Jurkat, Clone E6-1 (cell line): ENCODE measurements at places on chromosomes 5 and 9.
A peak's percentile ranks its signal among the peaks of the same experiment; 100 is the strongest.

DNA sequence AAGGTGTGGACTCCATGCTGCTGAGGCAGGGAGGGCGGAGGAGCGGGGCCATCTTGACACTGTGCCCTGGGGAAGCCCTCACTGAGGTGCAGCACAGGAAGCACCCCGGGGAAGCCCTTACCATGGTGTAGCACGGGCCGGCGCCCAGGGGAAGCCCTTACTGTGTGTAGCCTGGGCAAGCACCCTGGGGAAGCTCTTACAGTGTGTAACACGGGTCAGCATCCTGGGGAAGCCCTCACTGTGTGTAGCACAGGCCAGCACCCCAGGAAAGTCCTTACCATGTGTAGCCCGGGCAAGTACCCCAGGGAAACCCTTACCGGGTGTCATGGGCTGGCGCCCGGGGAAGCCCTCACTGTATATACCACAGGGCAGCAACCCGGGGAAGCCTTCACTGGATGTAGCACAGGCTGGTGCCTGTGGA is 62.6 kb upstream of the ZNF354B start:
- DNase-seq, result no peak

DNA sequence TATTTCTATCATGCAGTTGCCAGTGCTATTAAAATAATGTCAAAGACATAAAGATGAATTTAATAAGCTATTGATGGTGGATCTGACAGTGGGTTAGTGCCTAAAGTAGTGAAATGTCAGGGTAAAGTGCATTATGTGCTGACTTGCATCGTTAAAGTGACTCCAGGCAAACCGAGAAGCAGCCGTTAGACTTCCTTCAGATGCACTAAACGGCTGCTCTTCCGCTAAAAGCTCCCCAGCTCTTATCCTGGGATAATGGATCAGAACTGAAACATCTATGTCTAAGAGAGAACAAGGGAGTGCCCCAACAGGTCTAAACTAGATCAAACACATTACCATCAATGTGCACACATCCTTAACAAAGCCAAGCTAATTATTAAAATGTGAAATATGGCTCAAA is 468.2 kb downstream of the NTRK2 start:
- DNase-seq, result no peak

DNA sequence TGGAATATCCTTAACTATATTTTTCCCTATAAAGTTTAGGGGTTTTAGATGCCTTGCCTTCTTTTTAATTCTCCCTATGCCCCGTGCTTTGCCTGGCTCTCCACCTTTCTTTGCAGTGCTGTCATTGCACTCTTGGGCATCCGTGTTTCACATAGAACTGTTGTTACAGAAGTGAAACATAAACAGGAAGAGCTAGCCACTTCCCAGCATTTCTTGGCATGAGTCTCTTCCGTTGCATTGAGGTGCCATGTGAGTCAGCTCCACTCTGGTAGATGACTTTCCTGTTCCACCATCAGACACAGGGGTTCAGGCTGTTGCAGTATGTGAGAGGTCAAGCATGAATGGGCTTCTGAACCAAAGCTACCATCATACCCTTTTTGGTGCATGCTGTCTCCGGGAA is 73.4 kb downstream of the ANGPTL2 start:
- peak; percentile 31 for DNase-seq

DNA sequence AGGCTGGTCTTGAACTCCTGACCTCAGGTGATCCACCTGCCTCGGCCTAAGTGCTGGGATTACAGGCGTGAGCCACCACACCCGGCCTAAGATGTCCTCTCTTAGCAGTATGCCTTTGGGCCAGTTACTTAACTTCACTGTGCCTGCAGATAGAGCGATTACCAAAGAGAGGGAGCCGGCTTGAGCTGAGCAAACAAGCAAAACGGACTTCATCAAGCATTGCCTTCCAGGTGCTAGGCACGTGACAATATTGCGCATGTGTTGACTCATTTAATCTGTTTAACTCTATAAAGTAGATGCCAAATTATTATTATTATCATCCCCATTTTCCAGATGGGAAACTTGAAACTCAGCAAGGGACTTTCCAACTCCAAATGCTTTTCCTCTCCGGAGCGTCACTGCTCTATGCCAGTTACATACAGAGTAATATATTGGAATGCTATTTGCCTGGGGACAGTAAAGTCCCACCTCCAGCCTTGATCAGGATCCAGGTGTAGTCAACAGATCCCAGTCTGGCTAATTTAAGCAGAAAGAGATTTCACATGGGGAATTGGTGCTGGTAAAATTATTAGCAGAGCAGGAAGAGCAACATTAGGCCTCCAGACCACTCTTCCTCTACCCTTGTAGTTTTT is 5.6 kb upstream of the C9orf152 start:
- DNase-seq, result no peak

DNA sequence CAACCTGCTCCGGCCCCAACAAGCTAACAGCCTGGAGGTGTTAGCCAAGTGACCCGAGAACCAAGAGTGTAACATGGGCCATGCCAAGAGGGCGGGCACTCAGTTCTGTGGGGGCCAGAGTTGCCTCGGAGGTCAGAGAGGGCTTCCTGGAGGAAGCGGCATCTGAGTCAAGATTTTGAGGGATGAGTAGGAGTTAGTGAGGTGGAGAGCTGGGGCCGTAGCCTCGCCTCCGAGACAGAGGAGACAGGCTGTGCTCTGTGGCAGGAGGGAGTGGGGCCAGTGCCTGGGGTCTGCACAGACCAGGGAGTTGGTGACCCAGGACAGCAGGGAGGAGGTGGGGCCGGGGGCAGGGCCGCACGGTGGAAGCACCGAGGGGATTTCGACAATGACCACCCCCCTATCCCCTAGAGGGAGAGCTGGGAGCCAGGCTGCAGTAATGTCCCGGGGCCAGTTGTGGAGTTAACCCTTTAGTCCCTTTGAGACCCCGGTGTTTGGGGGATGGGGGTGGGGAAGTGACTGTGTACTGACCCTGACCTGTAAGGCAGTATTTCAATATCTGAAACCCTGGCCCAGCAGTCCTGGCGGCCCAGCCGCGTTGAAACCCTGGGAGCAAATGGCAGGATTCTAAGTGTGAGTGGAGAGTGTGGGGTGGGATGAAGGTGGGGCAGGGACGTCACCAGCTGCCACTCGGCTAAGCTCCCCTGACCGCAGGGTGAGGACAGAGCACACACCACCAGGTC is 148.7 kb upstream of the COL5A1 start:
- no peak for DNase-seq

GRCh38 chr5:135015942-135016341 is 18.1 kb downstream of the PITX1 start:
- DNase-seq, result no peak

GRCh38 chr9:77183581-77183980 is 6.2 kb downstream of the VPS13A start:
- no peak for DNase-seq

- DNase-seq, result no peak
Observed at GRCh38 chr9:106326493-106326892, 536.5 kb upstream of the ZNF462 start.

GRCh38 chr9:133868203-133868602 is 123.9 kb downstream of the VAV2 start:
- DNase-seq, result no peak

GRCh38 chr9:37707748-37708147 is 45.9 kb upstream of the TRMT10B start:
- DNase-seq, result no peak

DNA sequence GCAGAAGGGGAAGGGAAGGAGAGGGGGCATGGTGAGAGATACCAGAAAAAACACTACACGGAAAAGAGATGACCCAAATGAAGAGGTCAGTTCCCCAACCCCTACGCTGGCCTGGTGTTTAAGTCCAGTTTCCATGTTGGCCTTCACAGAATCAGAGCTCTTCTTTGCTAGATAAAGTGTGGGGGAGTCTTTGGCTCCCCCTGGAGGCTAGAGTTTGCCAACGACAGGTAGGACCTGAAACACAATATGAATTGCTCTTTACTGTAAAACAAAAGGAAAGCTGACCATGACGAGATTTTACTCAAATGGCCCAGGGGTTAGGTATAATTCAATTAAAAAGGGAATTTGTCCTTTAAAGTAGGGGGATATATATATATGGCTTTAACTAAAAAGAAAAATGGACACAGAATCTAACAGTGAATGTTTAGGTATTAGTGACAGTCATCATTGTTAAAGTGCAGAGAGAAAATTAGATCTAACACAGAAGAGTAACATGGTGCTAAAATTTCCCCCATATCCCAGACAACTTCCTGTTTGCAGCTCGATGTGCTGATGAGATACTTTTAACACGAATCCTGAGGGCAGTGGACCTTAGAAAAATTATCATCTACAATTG is 92.0 kb downstream of the SV2C start:
- peak; percentile 53 for DNase-seq

GRCh38 chr5:115815006-115815692 is 1.3 kb downstream of the CDO1 start:
- DNase-seq, result no peak

DNA sequence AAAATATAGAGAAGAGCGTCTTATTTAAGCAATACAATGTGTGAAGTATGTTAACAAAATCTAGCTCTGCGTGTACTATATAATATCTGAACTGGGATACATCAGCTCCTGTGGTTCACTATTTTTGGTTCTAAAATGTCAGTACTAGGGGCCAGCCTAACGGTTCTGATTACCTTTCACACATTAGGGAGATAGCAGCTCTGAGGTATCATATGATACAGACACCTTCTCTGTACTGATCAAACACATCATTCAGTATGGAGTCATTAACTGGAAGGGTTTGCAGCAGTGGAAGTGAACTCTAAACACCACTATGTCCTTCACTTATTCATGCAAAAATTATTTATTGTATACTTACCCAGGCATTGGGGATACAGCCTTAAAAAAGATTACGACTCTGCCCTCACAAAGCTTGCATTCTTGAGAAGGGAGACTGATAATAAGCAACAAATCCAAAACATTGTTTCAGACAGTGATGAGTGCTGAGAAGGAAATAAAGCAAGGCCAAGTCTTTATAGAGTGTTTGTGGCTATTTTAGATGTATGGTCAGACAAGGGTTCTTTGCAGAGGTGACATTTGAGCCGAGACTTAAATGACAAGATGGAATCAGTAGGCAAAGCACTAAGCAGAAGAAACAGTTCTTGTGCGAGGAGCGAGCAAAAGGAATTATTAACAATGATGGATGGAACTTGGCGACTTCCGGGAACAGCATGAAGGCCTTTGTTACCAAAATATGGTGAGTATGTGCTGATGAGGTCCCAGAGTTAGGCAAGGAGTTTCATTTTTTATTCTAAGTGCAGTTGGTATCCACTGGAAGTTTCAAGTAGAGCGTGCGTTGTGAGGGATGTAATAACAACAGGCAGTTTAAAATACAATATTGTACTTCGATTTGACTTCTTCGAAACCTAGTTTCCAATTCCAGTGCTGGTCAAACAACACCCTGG is 1.8 kb upstream of the LNPEP start:
- DNase-seq, result peak; percentile 43

GRCh38 chr9:89553451-89554010 is 51.3 kb upstream of the GADD45G start:
- no peak for DNase-seq

GRCh38 chr5:39608024-39608423 is 183.2 kb upstream of the DAB2 start:
- no peak for DNase-seq

DNA sequence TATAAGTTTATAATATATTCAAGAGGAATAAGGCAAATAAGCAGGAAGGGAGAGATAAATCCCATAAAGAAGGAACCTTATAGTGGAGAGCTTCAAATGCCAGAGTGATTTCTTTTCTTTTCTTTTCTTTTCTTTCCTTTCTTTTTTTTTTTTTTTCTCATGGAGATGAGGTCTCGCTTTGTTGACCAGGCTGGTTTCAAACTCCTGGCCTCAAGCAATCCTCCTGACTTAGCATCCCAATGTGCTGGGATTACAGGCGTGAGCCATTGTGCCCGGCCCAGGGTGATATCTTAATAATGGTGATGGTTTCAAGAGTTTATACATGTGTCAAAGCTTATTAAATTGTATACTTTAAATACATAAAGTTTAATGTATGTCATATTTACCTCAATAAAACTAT is 19.6 kb upstream of the FOCAD start:
- DNase-seq, result no peak

- DNase-seq, result no peak
Observed at GRCh38 chr9:135531096-135531495, 9.9 kb downstream of the LCN1 start.

- DNase-seq, result no peak
Observed at GRCh38 chr9:80156756-80157472, 585.1 kb downstream of the TLE4 start.

DNA sequence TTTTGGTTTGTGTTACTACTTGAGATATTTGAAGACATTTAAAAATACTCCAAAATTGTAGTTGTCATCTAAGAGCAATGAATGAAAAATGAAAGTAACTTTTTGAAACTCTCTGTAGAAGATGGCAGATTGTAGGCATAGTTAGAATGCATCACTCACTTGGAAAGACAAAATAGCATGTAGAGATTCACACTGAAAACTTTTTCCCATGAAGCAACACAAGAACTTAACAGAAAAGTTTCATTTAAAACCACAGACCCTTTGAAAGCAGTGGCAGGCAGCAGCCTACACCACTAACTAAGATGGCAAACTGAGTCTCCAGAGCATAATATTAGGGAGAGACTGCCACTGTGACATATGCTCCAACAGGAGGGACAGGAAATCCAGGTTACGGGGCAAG is 18.9 kb upstream of the FAM174A start:
- no peak for DNase-seq

DNA sequence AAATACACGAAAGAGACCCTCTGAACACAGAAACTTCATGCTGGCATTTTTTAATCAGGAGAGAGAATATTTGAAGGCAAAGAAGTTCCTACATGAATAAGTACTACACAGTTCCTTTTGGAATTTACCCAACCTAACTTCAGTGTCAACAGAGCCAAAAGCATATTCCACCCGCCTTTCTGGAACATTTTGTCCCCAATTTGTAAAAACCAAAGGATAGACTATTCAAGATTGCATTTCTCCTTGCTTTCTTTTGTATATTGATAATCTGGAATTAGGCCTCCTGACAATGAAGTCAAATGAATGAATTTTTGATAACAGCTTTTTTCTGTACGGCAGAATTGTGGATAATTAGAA is 39.4 kb upstream of the TRAF1 start:
- no peak for DNase-seq

- no peak for DNase-seq
Observed at GRCh38 chr5:153555420-153556114, 65.1 kb downstream of the GRIA1 start.

- DNase-seq, result no peak
Observed at GRCh38 chr5:37717613-37718431, 122.0 kb downstream of the GDNF start.

DNA sequence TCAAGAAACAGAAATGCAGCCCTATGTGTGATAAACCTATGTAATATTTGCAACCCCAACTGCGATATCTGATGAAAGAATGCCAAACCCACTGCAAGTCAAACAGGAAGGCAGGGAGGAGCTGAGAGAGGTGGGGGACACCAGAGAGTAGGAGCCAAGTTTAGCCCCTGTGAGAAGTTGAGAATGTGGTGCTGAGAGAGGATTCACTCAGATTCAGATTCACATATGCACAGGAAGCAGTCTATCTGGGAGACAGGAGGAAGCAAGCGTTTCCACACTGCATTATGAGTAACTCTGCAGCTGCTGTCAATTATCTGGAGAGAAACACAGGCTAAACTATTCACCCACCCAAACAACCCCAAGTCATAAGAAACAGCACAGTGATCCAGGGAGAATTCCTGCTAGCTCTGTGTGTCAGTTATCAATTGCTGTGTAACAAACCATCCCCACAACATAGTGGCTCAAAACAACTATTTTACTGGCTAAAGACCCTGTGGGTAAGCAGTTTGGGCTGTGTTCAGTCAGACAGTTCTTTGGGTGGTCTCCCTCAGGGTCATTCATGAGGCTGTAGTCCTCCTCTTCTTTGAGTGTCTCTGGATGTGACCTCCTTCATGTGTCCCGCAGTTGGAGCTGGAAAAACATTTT is 161.9 kb upstream of the RAI14 start:
- no peak for DNase-seq
